ENCODE measurements at places on chromosomes 12 and 14.

DNA sequence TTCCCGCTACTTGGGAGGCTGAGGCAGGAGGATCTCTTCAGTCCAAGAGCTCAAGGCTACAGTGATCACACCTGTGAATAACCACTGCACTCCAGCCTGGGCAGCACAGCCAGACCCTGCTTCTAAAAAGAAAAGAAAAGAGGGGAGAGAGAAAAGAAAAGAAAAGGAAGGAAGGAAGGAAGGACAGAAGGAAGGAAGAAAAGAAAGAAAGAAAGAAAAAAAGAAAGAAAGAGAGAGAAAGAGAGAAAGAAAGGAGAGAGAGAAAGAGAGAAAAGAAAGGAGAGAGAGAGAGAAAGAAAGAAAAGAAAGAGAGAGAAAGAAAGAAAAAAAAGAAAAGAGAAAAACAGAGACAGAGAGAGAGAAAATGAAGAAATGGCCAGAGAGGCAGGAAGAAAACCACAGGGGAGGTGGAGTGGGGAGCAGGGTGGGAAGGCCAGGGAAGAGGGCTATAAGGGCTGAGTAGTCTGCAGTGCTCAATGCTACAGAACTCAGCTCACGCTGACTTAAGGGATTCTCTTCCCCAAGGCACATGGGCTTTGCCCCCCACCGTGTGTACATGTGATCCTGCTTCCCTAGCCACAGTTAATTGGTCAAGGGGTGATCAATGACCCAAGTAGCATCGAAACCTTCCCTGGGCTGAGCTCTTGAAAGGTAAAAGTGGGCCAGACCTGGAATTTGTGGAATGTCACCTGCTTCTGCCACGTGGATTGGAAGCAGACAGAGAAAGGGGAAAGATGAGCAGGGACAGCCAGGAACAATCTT is 90.4 kb upstream of the TMCC3 start:
- DNase-seq, result no peak

DNA sequence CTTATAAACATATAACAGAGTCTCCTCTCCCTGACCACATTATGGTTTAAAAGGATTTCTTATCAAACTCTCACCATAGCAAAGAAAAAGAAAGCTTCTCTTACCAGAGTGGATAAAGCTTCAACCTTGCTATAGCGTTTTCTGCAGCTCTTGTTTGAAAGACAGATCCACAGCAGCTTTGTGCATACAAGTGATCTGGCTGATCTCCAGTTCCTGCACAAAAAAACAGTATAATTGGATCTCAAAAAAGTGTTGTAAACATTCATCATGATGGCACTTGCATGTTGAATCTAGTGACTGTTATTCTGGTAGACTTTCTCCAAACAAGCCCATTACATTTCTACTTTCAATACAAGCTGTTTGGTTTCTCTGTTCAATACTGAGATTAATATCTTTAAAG is 178.9 kb upstream of the MGAT4C start:
- DNase-seq, result no peak

- no peak for DNase-seq
These were observed 179.2 kb upstream of the EGLN3 start for GRCh38 chr14:34129927-34130552.

DNA sequence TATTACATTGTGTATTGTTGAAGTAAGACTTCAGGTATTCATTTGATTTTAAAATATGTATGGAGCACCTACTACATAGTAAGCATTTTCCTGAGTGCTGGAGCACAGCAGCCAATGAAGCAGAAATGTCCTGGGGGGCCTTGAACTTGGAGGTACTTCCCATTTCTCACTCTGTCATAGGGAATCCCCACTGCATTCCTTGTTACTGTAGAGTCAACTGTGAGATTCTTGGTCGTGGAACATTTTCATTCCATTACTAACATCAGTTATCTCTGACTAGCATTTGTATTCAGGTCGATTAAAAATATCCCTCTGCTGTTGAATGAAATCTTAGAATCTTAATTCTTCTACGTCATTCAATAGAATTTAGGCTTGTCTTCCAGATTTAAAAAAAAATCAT is 66.7 kb downstream of the PDE3A start:
- peak; percentile 12 for DNase-seq

DNA sequence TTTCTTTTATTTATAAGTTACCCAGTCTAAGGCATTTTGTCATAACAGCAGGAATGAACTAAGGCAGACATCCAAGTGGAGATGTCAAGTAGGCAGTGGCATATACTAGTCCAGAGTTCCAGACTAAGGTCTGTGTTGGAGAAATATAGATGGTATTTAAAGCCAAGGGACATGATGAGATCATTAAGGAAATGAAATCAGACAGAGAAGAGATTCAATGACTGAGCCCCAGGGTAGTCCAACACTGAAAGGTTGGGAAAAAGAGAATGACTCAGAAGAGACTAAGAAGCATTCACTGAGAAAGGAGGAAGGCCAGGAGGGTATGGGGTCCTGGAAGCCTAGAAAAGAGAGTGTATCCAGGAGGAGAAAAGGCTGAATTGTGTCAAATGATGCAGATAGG is 442.2 kb upstream of the CCDC196 start:
- DNase-seq, result no peak

GRCh38 chr12:87323369-87323768 is 705.8 kb downstream of the C12orf50 start:
- DNase-seq, result peak; percentile 82

GRCh38 chr12:30732954-30733637 is 21.7 kb downstream of the CAPRIN2 start:
- DNase-seq, result no peak

All from astrocyte of the spinal cord (primary cell).